ENCODE measurements at places on chromosomes 6 and 20. TPM values are rescaled to one million over a fixed set of nuclear protein-coding genes. Genes with fewer than 3 reads are reported as not detected.

The DUSP15 gene
- 5.1 TPM for total RNA-seq

The CST4 gene
- not detected for total RNA-seq

The TUBB2B gene
- 1.4 TPM for total RNA-seq

The SIRPB1 gene
- total RNA-seq = 0.27 TPM

The ME1 gene
- 22.3 TPM for total RNA-seq

The LPIN3 gene
- 19.9 TPM for total RNA-seq

The XKR7 gene
- not detected for total RNA-seq

The ABHD16B gene
- total RNA-seq = not detected

The EFCAB8 gene
- total RNA-seq = not detected

The RAET1L gene
- not detected for total RNA-seq

The SLC12A5 gene
- not detected for total RNA-seq

The CAGE1 gene
- not detected for total RNA-seq

The PTCRA gene
- total RNA-seq = not detected

The CLIC5 gene
- total RNA-seq = 285 TPM

The CDH4 gene
- total RNA-seq = 0.05 TPM

The MAPK13 gene
- 0.33 TPM for total RNA-seq

DNA sequence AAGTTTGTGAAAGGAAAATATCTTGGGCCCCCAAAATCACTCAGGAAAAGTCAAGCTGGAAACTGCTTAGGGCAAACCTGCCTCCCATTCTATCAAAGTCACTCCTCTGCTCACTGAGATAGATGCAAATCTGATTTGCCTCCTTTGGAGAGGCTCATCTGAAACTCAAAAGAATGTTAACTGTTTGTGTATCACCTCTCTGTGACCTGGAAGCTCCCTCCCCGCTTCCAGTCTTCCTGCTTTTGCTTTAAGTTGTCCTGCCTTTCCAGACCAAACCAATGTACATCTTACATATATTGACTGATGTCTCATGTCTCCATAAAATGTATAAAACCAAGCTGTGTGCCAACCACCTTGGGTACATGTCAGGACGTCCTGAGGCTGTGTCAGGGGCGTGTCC is 331.4 kb upstream of the QKI start:
- DNase-seq = no peak

DNA sequence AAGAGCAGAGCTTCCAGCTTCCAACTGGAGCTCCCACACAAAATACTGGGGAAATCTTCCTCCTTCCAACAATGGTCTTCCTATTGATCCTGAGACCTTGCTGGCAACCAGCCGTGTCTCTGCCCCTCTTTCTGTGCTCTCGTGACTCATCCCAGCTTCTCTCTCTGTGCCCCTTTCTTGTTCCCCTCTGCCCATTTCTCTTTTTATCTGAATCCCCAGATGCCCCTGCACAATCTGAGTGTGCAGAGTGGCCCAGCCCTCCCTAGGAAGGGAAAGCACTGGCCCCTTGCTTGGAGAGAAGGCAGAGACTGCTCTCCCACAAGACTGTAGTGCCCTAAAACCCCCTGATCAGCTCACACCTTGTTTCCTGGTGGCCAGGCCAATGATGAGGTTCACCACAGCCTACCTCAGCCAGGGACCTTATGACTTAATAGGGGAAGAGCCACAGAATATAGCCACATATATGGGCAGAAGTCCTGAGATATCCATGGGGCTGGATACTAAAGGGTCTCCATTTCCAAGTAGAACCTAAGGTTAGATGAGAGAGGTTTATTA is 23.1 kb upstream of the MAS1L start:
- no peak for DNase-seq

- DNase-seq = no peak
Measured at GRCh38 chr6:14022673-14023072, 94.9 kb upstream of the CD83 start.

- no peak for DNase-seq
Measured at GRCh38 chr6:71245265-71246049, 43.2 kb upstream of the OGFRL1 start.

GRCh38 chr6:163416557-163417253 is 2.2 kb downstream of the QKI start:
- DNase-seq = no peak

GRCh38 chr20:37198932-37199660 is 19.7 kb upstream of the MROH8 start:
- DNase-seq = no peak

DNA sequence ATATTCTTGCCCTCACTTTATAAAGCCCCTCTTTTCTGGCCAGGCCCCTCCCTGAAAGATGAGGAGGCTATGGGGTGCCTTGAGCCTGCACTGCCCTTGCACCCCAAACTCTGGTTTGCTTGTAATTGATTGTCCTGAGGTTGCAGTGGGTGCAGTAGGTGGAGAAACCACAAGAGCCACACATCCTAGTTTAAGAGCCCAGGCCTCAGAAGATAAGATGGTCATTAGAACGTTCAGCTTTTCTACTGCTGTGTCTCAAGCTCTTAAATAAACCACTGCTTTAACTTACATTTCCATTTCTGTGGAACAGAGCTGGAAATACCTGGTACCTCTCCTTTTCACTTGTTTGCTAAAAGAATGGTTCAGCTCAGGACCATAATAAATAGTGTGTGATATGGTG is 9.0 kb downstream of the MRAP2 start:
- no peak for DNase-seq

DNA sequence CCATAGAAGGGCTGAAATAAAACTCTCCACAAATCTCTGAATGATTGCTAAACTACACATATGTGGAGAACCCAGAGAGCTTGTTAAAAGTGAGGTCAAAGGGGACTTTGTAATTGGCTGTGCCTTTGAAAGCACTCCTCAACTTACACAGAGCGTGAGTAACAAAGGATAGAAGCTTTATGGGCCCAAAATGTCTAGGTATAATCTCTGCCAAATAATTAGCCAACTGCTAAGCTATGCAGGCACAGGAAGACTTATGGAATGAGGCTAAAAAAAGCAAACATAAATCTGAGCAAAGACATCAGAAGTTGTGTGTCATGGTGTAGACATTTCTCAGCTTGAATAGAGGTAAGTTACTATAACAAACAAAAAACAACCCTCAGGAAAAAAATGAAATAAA is 23.3 kb upstream of the UST start:
- no peak for DNase-seq

DNA sequence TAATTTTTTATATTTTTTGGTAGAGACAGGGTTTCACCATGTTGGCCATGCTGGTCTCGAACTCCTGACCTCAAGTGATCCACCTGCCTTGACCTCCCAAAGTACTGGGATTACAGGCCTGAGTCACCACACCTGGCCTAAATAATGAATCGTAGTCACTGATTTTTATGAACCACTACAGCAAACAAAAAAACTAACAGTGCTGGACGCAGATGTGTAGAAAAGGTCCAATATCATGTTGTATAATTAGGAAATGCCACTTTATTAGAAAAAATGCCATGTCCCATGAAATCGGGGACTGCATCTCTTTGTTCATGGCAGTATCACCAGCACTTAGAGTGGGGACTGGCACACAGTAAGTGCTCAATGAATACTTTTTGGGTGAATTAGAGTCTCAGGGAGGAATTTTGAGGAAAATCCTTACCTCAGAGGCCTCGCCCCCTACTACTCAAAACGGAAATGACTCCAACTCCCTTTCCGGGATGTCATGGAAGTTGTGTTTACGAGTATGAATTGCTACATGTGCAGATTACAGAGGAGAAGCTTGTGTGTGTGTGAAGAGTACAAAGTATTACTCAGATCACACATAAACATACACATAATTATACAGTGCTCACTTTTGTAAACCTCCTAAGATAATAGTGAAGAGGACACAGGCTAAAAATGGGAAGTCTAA is 43.6 kb upstream of the FAM50B start:
- DNase-seq = no peak

- peak; percentile 76 for DNase-seq
Measured at GRCh38 chr6:62285612-62286469, at the start of gene KHDRBS2. KHDRBS2 (minus strand) TSS chr6:62286225.

GRCh38 chr6:114312931-114313330 is 29.9 kb downstream of the HS3ST5 start:
- no peak for DNase-seq

GRCh38 chr6:85394853-85395538 is 54.9 kb upstream of the NT5E start:
- DNase-seq = no peak

DNA sequence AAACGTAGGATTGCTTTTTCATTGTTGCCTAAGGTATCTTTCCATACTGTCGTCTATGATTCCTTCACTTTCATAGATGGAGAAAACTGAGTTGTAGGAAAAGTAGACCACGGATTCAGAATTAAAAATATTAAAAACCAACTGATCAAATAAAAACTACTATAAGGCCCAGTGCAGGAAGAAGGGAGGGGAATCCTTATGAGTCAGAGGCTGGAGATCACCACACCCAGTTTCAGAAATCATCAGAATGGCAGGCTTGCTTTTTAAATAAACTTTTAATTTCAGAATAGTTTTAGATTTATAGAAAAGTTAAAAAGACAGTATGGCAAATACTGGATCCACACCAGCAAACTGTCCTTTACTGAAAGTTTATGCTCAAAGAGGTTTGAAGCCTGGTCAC is 32.0 kb upstream of the POPDC3 start:
- no peak for DNase-seq

DNA sequence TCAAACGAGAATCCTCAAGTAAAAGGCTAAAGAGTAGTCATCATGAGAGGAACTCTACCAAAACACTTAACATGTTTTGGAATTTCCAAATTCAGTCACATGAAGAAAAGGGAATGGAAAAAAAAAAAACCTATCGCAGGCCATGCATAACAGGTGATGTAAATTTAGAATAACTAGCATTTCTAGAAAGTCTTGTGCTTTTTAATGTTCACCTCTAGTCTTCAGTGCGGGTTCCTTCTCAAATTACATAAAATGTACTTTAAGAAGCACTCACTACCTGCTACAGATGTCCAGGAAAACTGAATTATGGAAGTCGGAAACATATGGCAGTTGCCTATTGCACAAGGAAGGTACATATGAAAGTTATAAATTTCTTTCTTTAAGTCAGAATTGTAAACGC is 6.1 kb upstream of the TBX18 start:
- no peak for DNase-seq

- no peak for DNase-seq
Measured at GRCh38 chr6:149246691-149247384, 70.7 kb upstream of the TAB2 start.

- no peak for DNase-seq
Measured at GRCh38 chr6:34658605-34659265, 37.8 kb downstream of the ILRUN start.

DNA sequence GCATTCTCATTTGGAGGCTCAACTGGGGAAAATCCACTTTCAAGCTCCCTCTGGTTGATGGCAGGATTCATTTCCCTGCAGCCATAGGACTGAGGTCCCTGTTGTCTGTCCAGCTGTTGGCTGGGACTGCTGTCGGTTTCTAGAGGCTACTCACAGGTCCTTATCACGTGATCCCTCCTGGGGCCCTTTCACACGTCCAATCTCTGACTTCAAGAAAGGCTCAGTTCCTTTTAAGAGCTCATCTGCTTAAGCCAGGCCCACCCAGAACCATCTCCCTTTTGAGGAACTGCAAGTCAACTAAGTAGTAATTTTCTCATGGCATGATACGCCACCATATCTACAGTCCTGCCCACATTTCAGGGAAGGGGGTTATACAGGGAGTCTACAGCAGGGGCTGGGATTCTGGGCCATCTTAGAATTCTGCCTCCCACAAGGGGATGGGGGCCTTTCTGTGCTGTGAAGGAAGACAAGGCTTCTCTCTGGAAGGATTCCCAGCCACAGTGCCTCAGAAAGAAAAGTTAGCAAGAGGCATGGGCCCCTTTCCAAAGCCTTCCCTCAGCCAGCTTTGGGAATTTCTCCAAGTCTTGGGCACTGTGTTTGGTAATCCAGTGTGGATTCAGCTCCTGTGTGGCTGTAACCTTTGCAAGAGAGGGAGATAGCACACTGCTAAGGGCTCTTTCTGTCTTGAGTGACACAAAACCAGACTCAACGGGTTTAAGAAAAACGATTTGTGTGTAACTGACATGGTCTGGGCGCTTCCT is 66.4 kb downstream of the CTCFL start:
- DNase-seq = no peak

GRCh38 chr20:60055740-60056139 is 97.5 kb downstream of the CDH26 start:
- DNase-seq = peak; percentile 57

DNA sequence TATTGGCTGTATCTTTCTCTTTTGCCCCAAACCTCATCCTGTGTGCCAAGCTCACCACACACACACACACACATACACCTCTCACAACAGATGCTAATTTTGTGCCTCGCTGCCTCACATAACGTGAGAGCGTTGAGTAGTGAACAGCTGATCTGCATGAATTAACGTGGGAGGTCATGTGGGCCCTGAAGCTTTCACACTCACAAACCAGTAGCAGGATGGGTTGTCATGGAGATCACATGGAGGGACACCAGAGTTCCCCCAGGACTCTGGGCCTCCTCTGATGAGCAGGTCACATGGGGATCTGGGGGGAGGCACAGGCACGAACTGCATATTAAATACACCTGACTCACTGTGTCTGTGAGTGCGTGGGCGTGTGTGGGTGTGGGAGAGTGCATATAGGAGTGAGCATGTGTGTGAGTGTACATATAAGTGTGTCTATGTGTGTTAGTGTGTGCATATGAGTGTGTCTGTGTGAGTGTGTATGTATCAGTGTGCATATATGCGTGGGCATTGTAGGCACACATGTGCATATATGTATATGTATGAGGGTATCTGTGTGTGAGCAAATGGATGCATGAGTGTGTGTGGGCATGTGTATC is 62.7 kb upstream of the SULF2 start:
- DNase-seq = no peak

DNA sequence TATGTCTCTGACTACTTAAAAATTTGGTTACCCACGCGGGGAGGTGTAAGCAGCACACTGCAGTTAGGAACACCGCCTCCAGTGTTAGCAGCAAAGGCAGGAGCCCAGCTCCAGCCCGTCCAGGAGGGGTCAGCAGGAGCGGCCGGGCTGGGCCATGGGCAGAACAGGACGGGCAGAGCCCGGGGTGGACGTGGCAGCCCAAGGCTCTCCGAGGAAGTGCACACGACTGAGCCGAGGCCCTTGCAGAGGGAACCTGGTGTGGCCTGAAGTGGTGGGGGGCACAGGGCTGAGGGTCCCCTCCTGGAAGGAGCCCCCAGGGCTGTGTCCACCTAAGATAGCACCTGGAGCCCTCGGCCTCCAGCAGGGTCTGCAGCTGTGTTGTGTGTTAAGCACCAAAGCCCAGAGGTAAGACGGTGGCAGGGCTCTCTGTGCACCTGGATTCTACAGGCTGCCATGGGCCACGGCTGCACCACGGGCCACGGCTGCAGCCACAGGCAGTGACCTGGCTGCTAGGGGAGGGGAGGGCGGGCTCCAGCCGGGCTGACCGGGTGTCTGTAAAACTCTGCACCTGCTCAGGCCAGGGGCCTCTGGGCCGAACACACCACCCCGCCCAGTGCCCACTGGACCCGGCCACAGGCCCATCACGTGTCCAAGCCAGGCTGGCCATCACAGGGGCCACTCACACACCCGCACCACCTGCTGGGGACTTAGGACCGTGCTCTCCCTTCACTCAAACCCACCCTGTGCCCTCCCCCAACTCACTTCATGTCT is 6.6 kb downstream of the SLC2A4RG start:
- DNase-seq = no peak
